ENCODE measurements at places on chromosomes 4 and X.

DNA sequence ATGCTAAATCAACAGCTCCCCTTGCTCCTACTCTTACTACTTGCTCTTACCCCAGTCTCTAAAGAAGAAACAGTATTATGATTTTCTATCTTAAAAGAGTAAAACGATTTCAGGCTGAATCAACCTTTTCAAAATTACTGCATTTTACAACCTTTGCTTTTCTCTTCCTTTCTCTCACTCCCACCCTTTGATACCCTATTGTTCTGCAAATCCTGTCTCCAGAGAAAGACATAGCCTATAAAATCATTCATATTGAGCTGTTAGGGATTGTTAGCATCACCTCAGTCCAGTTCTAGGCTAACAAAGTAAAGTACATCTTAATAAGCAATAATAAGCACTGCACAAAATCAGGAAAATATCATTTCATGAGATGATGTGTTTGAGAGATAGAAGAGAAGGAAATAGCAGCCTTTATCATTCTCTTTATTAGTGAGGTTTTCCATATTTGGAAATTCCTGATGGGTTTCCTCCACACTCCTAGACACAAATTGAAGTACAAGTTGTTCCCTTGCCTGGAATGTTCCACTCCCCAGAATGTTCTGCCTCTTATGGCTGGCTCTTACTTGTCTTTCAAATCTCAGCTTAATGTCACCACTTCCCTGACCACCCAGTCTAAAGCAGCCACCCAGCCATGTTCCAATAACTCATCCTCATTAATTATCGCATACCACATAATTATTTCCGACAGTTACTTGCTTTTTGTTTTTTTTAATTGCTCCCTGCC is 219.7 kb downstream of the PALLD start:
- DNase-seq = no peak

- DNase-seq = no peak
These were observed 72.5 kb downstream of the UBE2K start for GRCh38 chr4:39770471-39770870.

DNA sequence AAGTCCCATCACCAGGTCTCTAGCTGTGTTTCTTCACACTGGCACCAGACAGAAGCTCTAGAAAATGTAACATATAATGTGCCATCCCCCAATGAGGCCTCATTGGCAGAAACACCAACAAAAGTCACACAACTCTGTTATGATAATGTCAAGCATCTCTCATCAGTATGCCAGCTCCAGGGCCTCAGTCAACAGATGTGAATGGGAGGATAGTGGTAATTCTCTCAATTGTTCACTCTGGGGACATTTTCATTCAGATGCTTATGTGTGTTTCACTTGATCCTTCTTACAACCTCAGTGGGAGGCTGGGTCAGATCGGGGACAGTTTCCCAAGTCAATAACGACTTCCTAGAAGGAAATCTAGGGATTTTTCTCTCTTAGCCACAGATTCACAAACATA is 57.5 kb upstream of the SCOC start:
- no peak for DNase-seq

- no peak for DNase-seq
These were observed 294.5 kb downstream of the PDGFC start for GRCh38 chr4:156677131-156677531.

DNA sequence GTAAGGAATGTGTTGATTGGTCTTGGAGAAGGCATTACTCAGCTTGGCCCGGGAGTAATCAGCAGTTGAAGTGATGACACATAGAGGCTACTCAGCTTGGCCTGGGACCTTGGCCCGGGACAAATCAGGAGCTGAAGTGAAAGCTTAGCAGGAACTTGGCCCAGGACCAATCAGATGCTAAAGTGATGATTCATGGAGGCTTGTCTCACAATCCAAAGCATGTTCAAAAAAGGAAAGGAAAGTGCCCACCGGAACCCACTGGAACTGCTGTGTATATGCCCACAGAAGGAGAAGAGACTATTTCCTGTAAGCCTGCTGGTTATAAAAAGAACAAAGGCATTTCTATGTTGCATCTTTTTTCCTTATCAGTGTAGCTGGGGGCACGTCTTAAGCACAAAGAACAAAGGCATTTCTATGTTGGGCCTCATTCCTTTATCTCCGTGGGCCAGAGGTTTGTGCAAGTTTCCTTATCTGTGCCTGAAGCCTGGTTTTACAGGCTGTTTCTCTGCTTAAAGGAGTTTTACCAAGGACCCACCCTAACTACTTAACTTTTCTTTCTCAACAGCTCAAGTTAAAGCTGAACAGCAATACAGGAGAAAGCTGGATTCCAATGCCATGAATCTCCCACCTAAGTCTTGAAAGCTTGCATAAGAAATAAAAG is 1176.7 kb downstream of the NLGN4X start:
- DNase-seq = peak; percentile 69

DNA sequence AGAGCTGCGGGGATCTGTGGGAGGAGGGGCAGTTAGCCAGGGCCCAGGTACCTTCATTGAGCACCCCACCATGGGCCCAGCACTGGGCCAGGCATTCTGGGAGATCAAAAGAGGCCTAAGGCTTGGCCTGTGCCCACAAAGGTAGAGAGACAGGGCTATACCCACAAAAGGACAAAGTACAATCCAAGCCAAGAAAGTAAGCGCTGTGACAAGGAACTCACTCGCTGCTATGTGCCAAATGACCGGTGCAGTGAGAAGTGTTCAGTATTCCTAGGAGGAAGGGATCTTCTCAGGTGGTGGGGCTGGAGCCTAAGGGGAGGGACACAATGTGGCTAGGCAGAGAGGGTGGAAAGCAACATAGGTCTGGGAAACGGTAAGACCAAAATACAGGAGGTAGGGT is 8.8 kb upstream of the FRMPD3 start:
- DNase-seq = no peak

- no peak for DNase-seq
These were observed 84.3 kb downstream of the RRAGB start for GRCh38 chrX:55801811-55802210.

DNA sequence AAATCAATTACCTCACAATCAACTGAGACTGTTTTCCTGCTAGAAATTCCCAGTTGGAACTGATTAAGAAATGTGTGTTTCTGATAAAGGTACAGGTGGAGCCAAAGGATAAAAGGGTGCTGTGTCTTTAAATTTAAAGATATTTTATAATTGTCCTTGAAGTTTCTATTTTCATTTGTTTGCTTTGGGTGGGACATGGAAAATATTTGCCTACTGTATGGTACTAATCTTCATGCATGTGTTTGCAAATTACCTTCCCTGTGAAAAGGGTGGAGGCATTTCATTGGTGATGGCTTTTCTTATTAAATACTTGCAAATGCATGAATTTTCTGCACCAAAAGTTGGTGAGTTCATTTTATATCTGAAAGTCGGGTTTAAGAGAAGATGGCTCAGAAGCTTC is 215.9 kb downstream of the RELL1 start:
- no peak for DNase-seq

DNA sequence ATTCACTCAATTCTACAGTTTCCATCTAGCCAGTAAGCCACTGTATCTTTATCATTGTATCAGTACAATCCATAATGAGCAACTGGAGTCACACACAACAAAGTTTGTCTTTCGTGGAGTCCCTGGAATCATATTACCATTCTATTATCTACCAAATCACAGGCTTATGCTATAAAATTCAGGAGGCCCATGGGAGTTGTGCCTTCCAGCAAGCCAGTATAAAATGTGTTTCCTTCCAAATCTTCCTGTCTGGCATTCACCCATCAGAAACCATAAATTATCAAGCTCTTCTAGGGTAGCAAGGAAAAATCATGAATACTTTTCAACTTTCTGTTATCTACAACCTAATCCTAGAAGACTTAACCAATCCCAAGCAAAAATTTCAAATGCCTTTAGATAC is 1383.3 kb upstream of the PCDH7 start:
- no peak for DNase-seq

DNA sequence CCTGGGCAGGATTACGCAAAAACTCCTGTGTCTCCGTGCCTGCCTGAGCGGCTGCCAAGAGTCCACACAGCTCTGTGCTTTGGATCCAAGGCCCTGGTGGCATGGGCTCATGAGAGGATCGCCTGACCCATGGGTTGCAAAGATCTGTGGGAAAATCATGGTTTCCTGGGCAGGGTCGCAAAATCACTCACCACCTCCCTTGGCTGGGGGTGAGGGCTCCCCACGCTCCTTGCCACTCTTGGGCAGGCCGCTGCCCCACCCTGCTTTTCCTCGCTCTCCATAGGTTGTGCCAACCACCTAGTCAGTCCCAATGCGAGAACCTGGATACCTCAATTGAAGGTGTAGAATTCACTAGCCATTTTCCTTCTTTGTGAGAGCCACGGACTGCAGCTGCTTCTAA is 66.5 kb upstream of the MAGEB18 start:
- DNase-seq = no peak

- no peak for DNase-seq
These were observed 286.5 kb downstream of the STK32B start for GRCh38 chr4:5337731-5338130.
